ENCODE measurements at places on chromosomes 11 and 22.

DNA sequence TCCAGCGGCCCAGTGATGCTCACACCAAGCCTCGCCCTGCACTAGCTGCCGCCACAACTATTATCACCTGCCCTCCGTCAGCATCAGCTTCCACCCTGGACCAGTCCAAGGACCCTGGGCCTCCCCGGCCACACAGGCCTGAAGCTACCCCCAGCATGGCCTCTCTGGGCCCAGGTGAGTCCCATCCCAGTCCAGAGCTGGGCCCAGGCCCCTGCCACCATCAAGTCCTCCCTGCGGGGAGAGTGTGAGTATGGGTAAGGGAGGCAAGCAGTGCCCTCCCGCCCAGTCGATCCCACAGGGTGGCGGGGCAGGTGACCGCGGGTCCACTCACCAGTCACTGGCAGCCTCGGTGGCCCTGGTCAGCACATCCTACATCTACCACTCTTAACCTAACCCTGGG, 9.5 kb upstream of the SUSD2 start:
- DNase-seq: no peak

- DNase-seq: no peak
Measured at GRCh38 chr11:61089806-61090491, 12.3 kb upstream of the CD5 start.

GRCh38 chr11:47980088-47980906, at the start of gene PTPRJ:
Gene PTPRJ, plus strand, starts transcription at chr11:47980559. Its CDS starts 354 bp downstream, at chr11:47980913.
- DNase-seq: peak; percentile 74

GRCh38 chr22:37659066-37659896, 758 bp downstream of the PDXP start:
- peak; percentile 37 for DNase-seq

GRCh38 chr11:128686745-128687177, 7.1 kb upstream of the FLI1 start:
- DNase-seq: peak; percentile 60

DNA sequence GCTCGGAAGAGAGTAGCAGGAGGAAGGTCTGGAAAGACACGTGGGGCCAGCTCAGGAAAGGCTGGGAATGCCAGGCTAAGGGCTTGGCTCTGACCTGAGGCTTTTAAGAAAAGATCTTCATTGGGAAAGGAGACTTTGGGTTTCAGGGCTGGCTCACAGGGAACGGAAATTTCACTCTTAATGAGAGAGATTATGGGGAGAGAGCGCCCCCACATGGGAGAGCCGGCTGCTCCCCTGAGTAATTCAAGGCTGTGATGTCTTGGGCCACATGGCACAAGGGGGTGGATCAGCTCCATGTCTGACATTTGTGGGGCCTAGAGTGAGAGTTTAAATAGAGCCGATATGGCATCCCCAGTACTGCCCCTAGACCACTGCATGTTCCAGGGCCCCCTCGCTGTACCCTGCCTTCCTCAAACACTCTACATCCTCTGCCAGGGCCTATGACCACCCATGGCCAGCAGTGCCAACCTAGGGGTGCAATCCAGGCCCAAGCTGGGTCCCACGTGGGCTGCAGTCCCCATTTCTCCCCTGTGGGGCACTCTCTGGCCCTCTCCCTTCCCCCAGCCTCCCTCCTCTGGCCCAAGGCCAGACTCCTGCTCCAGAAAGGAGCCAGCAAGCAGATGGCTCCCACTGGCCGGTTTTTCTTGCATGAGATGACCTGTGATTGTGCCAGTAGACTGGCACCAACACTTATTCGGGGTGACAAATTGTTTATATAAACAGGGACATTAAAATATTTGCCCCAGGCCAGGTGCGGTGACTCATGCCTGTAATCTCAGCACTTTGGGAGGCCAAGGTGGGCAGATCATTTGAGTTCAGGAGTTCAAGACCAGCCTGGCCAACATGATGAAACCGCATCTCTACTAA, 75.2 kb downstream of the ISX start:
- DNase-seq: no peak

DNA sequence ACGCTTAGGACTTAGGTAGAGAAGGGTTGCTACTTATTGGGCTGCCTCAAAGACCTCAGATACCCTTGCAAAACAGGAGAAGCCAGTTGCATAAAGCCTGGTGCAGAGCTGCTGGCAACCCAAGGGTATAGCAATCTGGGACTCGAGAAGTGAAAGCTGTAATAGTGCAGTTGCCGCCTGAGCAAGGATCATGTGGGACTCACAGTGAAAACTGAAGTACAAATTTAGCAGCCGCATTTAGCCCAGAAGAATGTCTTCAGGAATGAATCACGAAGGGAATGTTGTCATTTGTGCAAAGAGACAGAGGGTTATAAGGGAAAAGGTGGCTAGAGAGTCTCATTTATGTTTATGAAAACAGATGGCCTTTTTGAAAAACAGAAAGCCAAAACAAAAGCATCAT, 267.2 kb downstream of the TENM4 start:
- no peak for DNase-seq

DNA sequence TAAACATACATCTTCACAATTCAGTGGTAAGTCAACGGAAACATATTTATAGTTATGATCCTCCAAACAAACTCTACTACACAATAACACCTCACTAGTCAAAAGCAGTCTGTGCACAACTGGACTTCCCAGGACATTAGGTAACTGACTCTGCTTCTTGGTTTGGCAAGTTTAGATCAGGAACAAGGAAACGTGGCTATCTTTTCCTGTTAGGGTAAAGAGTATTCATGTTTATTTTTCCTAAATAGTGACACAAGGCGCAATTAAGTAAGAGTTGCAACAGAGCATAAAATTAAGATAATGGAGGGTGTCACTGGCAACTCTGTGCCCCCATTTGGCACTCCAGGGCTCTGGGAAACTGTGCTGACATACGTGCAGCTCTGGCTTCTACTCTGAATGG, 70.2 kb upstream of the TP53AIP1 start:
- DNase-seq: no peak
